ENCODE measurements at places on chromosomes 4 and X.

DNA sequence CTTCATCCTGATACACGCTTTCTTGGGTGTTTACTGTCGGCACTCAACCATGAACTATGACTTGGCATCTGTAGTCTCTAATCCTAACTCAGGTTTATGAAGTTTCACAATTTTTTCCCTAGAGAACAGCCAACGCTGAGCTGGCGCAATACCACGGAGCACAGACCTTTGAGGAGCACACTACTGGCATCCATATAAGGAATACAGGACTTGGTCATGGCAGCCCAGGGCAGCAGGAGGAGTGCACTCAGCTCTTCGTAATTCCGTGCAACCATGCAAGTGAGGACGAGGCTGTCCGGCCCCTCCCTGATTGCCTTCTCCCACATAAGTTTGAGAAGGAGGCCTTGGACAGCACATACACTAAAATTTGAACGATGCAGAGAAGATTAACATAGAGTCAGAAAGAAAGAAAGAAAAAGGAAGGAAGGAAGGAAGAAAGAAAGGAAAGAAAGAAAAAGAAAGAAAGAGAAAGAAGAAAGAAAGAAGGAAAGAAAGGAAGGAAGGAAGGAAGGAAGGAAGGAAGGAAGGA is 41.0 kb upstream of the PDLIM5 start:
- no peak for DNase-seq

DNA sequence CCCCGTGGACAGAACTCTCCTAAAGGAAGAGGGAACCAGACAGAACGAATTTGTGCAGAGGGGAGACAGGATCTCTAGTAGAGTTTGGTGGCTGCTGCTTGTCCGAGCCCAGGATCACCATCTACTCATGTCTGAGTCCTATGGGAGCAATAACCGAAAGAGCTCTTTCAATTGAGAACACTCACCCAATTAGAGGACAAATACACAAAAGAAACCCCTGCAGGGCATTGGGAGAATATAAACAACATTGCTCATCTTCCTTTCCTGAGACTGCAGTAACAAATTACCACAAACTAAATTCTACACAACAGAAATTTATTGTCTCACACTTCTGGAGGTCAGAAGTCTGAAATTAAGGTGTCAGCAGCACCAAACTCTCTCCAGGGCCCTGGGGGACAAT is 65.6 kb downstream of the SPINK2 start:
- no peak for DNase-seq

GRCh38 chrX:30010471-30010870 is 204.9 kb upstream of the MAGEB2 start:
- DNase-seq, result no peak

DNA sequence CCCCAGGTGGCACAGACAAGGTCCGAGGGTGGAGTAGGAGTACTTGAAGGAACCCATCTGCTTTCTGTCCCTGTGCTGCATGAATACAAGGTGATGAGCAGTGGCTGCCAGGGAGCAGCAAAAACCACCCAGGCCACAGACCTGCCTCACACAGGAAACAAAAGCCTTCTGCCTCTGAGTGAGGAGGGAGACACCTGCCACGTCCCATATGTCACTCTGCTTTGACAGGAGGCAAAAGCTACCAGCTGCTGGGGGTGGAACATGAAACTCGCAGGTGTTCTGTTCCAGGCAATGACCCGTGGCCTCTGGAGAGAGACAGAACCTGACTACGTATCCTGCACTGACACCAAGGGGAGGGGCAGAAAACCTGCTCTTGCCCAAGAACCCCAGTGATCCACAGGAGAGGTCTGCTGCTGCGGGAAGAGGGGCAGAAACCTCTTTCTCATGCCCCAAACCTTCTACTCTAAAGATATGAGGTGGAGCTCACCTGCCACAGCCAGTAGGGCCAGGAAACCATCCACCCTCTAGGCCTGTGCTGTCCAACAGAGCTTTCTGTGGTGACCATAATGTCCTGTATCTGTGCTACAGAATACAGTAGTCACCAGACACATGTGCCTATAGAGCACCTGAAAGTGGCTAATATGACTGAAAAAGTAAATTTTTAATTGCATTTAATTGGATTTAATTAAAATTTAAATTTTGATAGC is 172.9 kb downstream of the PRDM5 start:
- DNase-seq, result no peak

DNA sequence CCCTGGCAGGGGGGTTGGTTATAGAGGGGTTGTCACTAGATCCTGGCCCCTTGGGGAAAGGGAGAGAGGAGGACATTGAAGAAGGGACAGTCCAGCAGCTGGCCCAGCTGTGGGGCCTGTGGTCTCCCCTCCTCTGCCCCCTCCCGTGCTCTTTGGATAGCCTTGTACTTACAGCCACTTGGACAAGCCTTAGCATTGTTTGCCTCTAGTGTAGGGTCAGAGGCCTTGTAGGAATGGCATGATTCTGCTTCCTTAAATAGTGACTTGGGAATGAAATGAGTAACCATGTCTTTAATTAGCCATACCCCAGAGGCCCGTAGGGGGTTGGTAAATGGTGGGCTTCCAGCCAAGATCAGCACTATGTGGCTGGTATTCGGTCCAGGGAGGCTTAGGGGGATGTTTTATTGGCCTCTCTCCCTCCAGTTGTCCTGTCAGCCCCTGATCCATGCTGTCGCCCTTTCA is 230.6 kb downstream of the PTTG2 start:
- no peak for DNase-seq

- no peak for DNase-seq
Observed at GRCh38 chr4:105714071-105714521, 5.5 kb downstream of the GSTCD start.

DNA sequence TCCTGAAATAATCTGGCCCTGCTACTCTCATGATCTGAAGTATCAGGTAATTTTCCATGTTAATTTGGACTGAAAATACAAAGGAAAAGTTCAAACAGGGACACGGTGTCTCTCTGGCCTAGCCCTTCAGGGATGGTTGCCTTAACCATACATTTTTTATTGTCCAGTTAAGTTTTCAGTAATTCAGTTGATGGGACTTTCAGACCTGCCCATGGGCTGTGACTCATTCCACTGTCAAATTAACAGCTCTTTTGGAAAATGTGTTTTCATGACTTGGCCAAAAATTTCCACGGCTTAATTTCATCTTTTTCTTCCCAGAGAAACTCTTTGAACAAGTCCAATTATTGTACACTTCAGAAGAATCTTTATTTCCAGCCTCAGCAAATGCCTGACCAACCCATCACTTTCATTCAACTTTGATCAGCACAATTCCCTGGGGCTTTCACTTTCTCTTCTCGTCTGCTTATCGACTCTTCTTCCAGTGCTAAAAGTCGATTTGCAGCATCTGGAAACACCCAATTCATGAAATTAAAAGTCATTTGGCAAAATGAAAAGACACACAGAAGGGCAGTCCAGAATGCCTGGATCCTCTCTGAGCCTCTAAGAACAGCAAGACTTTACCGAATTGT is 293.9 kb downstream of the RAB28 start:
- DNase-seq, result no peak

- DNase-seq, result no peak
Observed at GRCh38 chr4:145219090-145219489, 38.7 kb upstream of the OTUD4 start.

- no peak for DNase-seq
Observed at GRCh38 chr4:138709859-138710258, 305.7 kb upstream of the NOCT start.

- no peak for DNase-seq
Observed at GRCh38 chr4:177301126-177301639, 8.5 kb upstream of the NEIL3 start.

- no peak for DNase-seq
Observed at GRCh38 chr4:41396214-41396613, 139.5 kb downstream of the UCHL1 start.

DNA sequence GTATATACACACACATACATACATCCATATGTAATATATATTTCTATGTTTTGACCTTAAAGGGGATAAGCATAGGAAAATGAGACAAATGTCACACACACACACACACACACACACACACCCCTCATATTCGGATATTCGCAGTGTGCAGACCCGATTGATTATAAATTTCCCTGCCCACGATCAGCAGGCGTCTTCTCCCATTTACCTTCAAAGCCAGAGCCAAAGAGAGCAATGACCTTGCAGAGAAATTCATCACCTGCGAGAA is 488 bp downstream of the GPRIN3 start:
- DNase-seq, result no peak

- no peak for DNase-seq
Observed at GRCh38 chrX:12439416-12439815, 301.1 kb downstream of the FRMPD4 start.

- DNase-seq, result no peak
Observed at GRCh38 chr4:172725581-172725980, 443.0 kb upstream of the GALNT7 start.

All from vagina (tissue), 2 donors.